Parietal lobe (tissue), 2 donors: ENCODE measurements at places on chromosomes 2 and 18. TPM values are rescaled to one million over a fixed set of nuclear protein-coding genes. Genes with fewer than 3 reads are reported as not detected.

Gene DCDC2C
- total RNA-seq = 1.6 TPM

Gene PLB1
- total RNA-seq = 4.4 TPM

Gene CIDEA
- 3.4 TPM for total RNA-seq

Gene STON1
- total RNA-seq = 10.6 TPM

Gene HAUS1
- 37.9 TPM for total RNA-seq

Gene FBXO11
- 260 TPM for total RNA-seq

Gene SPHKAP
- 51.3 TPM for total RNA-seq

Gene PLCD4
- 2.2 TPM for total RNA-seq

Gene GCKR
- 1.3 TPM for total RNA-seq

Gene ASB18
- not detected for total RNA-seq

Gene M1AP
- not detected for total RNA-seq

Gene SP100
- 4.4 TPM for total RNA-seq

Gene SCYGR4
- not detected for total RNA-seq

Gene OR6B3
- total RNA-seq = not detected

Gene DPP10
- total RNA-seq = 101 TPM

Gene AP1S3
- 8.5 TPM for total RNA-seq

Gene ERFE
- 1.3 TPM for total RNA-seq

Gene TGFA
- 7.5 TPM for total RNA-seq

Gene TMEM169
- 19.1 TPM for total RNA-seq

Gene GALNT3
- 7.8 TPM for total RNA-seq

Gene SYT4
- 372 TPM for total RNA-seq

Gene FOSL2
- total RNA-seq = 6.6 TPM

Gene DHRS9
- total RNA-seq = 0.94 TPM
